ENCODE measurements at places on chromosomes 7 and 10. TPM values are rescaled to one million over a fixed set of nuclear protein-coding genes. Genes with fewer than 3 reads are reported as not detected.

The SEMA3D gene
- 0.05 TPM for total RNA-seq

The NME8 gene
- total RNA-seq = not detected

The FAM13C gene
- total RNA-seq = 6.1 TPM

The WNT2 gene
- total RNA-seq = not detected

The PPP1R17 gene
- not detected for total RNA-seq

The KLHL7 gene
- total RNA-seq = 22.1 TPM
